ENCODE measurements at places on chromosomes 7 and 10. TPM values are rescaled to one million over a fixed set of nuclear protein-coding genes. Genes with fewer than 3 reads are reported as not detected.

Gene FAM25C
- not detected for total RNA-seq

Gene CYP3A4
- total RNA-seq: not detected

Gene C1QL3
- total RNA-seq: 1.3 TPM

Gene OR2A5
- total RNA-seq: not detected

Gene C10orf105
- 0.48 TPM for total RNA-seq

Gene CAMK2B
- total RNA-seq: 0.15 TPM

Gene ASAH2B
- total RNA-seq: 6.3 TPM

Gene NUDT13
- 1.9 TPM for total RNA-seq

Gene SFTPA1
- not detected for total RNA-seq

Gene ZNF365
- total RNA-seq: 0.42 TPM

DNA sequence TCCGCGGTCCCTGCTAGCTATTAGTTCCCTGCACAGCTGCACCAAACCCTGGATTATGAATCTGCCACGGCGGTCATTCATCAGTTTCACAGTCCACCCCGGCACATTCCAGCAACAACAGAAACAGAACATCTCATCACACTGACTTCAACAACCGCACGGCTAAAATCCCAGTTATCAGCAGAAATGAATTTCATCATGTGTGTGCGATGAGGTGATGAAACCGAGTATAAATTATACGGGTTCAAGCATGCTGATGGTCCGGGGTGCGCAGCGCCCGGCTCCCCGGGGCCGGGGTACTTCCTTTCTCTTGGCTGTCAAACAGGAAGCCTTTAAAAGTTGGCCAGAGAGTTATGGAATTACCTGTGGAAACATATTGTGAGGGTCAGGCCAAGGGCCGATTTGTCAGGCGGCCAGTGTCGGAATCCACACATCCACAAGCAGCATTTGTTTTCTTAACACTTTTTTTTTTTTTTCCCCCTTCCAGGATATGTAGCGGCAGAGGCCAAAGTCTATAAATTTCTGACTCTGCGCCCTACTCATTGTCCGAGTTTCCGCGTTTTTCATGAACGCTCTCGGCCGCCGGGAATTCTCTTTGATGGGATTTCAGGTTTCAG, 420.9 kb upstream of the MGMT start:
- DNase-seq: no peak

DNA sequence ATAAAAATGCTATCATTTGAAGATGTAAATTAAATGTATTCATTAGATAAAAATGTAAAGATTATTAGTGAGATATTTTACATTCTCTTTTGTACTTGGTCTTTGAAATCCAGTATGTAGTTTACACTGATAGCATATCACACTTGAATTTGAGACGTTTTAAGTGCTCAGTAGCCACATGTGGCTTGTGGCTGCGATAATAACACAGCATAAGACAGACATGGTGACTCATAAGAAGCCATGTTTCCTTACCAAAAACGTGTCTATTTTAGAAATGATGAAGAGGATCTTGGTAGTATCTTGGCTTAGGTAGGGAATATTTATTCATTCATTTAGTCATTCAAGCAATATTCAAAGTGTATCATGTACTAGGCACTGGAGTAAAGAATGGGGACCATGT, 149.3 kb downstream of the POU6F2 start:
- DNase-seq: no peak

DNA sequence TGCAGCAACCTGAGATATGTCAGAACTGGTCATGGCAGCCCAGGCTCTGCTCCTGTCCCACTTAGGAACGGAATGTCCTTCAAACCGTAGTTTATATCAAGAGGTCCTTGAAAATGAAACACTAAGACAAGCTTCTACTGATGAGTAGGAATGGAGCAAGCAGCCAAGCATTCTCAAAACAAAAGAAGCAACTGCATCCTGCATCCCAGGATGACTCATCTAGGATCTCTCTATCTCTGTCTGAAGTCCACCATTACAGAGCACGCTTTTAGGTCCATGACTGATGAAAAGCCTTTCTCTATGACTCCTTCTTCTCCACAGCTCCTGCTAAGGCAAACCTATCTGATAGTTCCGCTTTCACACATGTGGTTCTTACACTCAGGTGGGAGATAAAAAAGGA, 16.3 kb downstream of the MBL2 start:
- DNase-seq: no peak

DNA sequence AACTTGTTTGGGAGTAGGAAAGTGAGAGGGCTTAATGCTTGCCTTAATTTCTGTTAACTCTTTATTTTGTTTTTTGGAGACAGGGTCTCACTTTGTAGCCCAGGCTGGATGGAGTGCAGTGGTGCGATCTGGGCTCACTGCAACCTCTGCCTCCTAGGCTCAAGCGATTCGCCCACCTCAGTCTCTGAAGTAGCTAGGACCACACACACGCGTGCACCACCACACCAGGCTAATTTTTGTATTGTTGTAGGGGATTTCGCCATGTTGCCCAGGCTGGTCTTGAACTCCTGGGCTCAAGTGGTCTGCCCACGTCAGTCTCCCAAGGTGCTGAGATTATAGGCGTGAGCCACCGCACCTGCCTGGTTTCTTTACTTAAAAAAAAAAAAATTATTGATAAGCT, 1.9 kb downstream of the PPP2R2D start:
- DNase-seq: no peak

- no peak for DNase-seq
These were observed 73.0 kb downstream of the UBE3C start for GRCh38 chr7:157211690-157212089.

DNA sequence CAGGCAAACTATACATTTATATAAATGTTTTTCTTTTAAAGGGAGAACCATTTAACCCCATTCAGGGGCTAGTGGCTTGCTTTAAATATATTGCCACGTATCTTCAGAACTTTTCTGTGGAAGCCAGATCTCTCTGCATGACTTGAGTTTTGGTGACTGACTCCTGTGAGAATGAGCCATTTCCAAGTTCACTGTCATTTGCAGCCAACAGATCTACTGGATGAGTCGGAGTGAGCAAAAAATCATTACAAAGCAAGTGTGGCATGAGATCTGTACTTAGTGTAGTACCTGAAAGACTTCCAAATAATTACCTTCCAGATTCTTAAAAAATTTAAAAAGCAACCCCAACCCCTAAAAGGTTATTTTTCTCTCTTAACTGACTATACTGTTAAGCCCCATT, 45.6 kb downstream of the PDSS1 start:
- no peak for DNase-seq

DNA sequence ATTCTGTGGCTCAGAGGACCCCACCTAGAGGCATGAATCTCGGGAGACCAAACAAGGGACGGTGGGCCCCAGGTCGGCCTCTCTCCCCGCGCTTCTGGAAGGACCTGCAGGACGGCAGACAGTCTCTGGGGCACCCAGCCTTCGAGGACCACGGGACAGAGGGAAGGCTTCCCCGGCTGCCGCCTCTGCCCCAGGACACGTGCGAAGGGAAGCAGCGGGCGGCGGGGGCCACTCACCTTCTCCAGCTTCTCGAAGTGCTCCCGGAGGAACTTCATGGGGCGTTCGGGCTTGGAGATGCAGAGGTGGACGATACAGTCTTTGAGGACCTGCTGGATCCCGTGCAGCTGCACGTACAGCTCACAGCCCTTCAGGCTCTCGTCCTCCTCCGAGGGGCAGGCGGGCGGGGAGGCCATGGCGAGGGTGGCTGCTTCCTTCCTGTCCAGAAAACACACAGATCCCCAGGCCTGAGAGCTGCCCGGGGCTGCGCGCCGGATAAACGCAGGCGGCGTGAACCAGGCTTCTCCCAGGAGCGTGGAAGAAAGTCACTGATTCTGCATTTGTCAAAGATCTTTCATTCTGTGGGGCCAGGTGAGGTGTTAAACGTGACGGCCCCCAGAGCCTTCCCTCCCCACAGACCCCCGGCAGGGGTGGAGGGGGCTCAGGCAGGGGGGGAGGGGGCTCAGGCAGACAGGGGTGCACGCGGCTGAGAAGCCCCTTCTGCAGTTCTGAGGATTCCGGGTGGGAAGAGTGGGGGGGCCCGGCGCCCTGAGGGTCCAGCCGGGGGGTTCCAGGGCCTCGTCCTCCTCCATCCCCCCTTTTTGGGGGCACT, 15.2 kb upstream of the DNAAF5 start:
- no peak for DNase-seq

DNA sequence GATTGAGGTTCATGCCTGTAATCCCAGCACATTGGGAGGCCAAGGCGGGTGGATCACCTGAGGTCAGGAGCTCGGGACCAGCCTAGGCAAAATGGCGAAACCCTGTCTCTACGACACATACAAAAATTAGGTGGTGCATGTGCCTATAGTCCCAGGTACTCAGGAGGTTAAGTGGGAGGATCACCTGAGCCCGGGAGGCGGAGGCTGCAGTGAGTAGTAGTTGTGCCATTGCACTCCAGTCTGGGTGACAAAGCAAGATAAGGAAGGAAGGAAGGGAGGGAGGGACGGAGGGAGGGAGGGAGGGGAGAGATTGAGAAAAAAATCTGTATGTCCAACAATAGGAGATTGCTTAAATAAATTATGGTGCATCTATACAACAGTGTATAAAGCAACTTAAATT, 13.2 kb downstream of the TLL2 start:
- DNase-seq: no peak

GRCh38 chr10:94287336-94287735, 75.4 kb downstream of the NOC3L start:
- DNase-seq: no peak

GRCh38 chr7:27200761-27201579, 1.1 kb upstream of the HOXA13 start:
- no peak for DNase-seq

GRCh38 chr7:23426876-23427275, 43.4 kb downstream of the IGF2BP3 start:
- DNase-seq: no peak

DNA sequence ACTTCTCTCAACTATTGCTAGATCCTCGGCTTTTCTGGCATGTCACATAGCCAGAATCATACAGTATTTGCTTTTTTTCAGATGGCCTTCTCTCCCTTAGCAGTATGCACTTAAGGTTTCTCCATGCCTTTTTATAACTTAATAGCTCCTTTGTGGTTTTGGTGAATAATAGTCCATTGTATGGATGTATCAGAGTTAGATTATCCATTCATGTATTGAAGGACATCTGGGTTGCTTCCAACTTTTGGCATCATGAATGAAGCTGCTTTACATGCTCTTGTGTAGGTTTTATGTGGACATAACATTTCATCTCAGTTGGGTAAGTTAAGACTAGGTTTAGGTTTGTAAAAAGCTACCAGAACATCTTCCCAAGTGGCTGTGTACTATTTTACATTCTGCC, 4.6 kb downstream of the ATP5F1C start:
- DNase-seq: no peak

DNA sequence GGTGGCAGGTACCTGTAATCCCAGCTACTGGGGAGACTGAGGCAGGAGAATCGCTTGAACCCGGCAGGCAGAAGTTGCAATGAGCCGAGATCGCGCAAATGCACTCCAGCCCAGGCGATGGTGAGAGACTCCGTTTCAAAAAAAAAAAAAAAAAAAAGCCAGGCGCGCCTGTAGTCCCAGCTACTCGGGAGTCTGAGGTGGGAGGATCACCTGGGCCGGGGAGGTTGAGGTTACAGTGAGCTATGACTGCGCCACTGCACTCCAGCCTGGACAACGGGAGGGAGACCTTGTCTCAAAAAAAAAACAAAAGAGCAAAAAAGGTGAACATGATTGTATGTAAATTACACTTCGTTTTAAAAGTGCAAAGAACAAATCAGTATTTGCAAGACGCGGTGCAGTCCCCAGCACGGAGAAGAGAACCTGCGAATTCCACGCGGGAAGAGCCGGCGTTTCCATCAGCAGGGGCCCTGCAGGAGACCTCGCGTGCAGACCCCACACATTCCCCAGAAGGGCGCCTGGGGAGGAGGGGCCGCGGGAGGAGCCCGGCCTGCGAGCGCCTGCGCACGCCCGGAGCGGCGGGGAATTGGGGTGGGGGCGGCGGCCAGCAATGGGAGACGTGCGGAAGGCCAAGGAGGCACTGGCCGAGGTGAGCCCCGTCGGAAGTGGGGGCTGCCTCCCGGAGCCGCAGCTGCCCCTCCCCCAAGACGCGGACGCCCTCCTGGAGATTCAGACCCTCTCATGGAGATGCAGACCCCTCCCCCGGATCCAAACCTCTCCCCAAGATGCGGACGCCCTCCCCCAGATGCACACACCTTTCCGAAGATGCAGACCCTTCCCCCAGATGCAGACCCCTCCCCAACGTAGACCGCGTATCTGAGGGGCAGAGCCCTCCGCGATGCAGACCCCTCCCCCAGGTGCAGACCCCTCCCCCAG, 16.7 kb upstream of the SUN1 start:
- peak; percentile 90 for DNase-seq

GRCh38 chr10:71747551-71748523, 25.5 kb downstream of the VSIR start:
- DNase-seq: no peak

DNA sequence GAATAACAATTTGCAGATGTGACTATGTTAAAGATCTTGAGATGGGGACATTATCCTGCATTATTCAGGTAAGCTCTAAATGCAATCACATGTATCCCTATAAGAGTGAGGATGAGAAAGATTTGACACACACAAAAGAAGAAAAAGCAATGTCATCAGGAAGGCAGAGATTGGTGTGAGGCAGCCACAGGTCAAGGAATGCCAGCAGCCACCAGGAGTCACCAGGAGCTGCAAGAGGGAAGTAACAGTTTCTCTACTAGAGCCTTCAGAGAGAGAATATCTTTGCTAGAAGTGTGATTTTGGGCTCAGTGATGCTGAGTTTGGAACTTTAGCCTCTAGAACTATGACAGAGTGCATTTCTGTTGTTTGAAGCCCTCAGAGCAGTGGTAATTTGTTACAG, 700.3 kb upstream of the SEMA3D start:
- no peak for DNase-seq

DNA sequence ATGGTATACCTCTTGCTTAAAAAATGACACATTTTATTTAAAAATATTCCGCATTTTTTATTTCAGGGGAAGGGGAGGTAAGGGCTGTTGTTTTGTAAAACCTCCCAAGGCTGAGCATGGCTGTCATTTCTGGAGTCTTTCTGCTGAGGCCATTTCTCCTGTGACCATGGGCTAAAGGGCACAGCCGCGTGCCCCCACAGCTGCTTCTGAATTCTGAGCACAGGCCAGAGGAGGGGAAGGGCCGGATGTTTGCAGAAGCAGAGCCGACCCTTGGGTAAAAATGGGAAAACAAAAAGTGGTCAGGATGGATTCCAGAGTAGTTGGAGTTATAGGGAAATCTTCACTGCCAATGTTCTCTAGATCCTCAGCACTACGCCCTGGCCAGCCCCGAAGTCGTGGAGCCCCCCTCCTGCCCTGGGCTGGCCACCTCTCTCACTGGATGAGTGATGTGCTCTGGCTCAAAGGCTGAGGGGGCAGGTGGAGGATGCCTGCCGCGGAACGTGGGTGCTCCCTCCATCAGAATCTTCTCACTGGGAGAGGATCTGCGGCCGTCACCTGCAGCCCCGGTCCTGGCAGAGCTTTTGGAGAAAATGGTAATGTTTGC, 131.3 kb upstream of the ZEB1 start:
- no peak for DNase-seq

- no peak for DNase-seq
These were observed 41.4 kb upstream of the BET1 start for GRCh38 chr7:94045581-94045980.

DNA sequence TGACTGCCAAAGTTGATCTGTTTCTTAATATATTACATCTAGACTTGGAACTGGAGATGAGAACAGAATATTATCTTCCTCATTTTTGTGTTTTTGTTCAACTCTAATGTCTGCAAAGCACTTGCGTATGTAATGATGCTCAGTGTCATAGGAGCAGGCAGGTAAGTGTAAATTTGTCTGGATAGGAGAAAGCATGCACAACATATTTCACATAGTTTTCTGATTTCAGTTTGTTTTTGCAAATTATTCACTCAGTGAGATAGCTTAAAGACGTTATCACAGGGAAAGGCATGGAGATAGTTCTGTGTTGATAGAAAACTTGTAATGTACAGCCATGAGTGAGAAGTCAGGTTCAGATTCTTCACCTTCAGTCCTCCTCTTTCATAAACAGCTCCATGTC, 84.8 kb downstream of the CFTR start:
- no peak for DNase-seq
